ENCODE measurements at places on chromosomes 3 and 15. TPM values are rescaled to one million over a fixed set of nuclear protein-coding genes. Genes with fewer than 3 reads are reported as not detected.

DNA sequence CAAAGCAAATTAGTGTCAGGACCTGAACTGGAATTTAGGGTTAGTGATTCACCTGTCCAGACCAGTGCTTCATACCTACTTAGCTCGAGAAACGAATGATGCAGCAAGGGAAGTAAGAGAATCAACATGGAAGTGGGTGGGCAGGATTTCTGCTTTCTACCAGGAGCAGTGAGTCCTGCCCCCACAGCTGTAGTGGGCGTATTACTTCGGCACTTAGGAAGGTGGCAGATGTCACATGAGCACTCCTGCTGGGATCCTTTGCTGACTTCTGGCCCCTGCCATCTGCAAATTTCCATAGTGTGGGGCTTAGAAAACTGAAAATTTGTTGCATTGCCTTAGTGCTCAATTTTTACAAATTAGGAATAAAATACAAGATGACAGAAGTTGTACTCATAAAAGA is 31.2 kb downstream of the RYR3 start:
- no peak for DNase-seq

DNA sequence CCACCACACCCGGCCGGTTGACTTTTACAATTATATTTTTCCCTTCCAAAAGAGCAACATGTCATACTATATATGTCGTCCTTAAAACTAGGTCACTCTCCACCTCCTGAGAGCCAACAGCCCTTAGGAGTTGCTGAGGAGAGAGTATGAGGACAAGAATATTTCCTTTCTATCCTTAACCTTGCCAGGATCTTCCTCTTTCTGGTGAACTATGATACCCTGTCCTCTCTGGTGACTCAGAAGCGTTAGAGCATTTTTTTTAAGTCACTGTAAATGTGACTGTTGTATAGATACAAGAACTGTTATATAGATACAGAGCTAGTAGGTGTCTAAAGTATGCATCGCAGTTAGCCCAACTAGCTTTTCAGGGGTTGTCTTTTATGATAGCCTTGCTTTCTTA is 33.7 kb upstream of the MTHFS start:
- DNase-seq, result no peak

NUP210 gene
- 16.3 TPM for total RNA-seq

DNA sequence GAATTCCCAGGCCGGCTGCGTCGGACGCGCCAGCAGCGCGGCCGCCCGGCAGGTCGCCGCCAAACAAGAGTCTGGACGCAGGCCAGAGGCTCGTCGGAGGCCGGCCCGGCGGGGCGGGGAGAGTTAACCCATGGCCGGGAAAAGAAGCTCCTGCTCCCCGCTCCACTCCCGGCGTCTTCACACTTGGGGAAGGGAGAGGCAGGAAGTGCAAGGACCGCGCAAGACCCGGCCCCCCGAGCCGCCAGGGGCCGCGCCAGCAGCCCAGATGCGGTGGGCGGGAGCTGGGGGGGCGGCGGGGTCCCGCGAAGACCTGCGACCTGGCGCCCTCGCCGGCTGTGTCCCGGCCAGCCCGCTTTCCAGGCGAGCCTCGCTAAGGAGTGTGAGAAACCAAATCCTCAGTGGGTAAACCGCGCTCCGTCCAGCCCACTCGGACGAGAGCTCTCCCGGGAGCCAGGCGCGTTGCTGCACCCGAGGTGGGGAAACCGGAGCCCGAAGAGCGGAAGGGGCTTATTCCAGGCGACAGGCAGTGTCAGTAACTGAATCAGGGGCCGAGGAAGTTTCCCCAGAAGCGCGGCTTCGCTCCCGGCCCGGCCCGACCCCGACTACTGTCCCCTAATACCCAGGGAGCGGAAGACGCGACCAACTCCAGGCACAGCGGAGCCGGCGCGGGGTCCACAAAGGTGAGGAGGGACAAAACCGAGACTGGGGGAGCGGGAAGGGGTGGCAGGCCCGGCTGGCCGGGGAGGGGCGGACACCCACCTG is 721 bp downstream of the ADAMTS7 start:
- DNase-seq, result peak; percentile 9

GRCh38 chr3:48467110-48467454 is 20.5 kb downstream of the ATRIP start:
- no peak for DNase-seq

ADPRH gene
- total RNA-seq, result 0.21 TPM

GRCh38 chr3:33758864-33759263 is 39.6 kb upstream of the PDCD6IP start:
- peak; percentile 22 for DNase-seq

- no peak for DNase-seq
Measured at GRCh38 chr3:130831719-130832400, 62.0 kb upstream of the ATP2C1 start.

- DNase-seq, result no peak
Measured at GRCh38 chr3:176987901-176988650, 209.2 kb downstream of the TBL1XR1 start.
